ENCODE measurements at places on chromosomes 11 and 22.

GRCh38 chr11:113245216-113245615, 69.2 kb upstream of the TTC12 start:
- no peak for DNase-seq

DNA sequence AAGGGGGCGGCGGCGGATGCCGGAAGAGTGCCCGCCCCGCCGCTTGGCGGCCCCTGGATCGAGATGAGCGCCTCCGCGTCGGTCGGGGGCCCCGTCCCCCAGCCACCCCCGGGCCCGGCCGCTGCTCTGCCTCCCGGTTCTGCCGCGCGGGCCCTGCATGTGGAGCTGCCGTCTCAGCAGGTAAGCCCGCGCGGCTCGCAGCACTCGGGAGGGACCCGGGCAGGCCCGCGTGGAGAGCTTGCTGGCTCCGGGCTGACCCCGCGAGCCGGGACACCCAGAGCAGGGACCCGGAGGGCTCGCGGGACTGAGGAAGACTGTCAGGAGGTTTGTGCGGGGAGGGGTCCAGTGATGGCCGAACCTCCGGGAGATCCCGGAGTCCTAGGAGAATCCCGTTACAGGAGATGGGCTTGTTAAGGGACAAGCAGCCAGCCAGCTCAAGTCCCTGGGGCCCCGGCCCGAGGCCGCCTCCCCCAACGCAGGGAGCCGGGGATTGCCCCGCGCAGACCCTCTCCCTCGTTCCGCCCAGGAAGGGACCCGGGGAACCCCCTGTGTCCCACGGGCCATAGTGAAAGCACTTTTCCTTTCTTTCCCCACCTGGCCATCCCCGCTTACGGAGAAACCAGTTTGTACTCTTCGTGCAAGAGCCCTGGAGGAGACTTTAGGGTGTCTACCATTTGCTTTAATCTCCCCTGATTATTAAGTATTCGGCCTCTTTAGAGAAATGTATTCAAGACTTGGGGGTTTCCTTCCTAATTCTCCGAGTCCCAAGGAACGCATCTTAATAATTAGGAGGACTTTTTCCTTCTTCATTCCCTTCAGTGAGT, 547 bp downstream of the UVRAG start:
- peak; percentile 27 for DNase-seq

GRCh38 chr22:32340411-32340810, 17.3 kb upstream of the RFPL3 start:
- no peak for DNase-seq

DNA sequence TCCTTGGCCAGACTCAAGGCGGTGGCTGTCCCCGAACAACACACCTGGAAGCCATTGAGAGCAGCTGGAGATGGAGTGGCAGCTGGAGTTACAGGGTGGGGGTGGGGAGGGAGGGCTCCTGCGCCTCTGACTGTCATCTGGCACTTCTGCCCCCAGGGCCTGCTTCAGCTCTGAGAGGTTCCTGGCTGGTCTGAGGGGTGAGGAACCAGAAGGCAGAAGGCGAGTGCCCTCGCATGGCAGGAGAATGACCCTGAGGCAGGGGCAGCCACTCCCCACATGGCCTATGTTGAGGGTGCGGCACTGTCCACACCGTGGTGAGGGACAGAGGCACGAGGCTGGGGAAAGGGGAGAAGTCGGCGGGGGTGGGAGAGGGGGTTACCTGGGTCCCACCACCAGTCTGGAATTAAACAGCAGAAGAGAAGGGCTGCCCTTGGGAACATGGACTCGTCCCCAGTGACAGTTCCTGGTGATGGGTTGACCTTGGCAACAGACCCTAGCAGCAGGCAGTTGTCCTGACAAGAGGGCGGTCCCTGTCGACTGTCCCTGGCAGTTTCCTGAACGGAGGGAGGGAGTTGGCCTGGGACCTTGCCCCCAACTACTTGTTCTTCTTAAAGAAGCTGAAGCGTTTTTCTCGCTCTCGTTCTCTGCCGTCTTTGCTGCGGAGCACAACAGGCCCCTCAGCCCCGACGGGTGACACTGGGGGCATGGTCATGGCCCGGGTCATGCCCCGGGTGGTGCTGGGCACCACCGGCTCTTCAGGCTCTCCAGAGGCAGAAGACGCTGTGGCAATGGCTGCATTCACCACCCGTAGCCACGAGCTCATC, 7.8 kb upstream of the RBM4B start:
- no peak for DNase-seq

- no peak for DNase-seq
These were observed 19.5 kb downstream of the TSKU start for GRCh38 chr11:76802621-76803020.

GRCh38 chr11:94858012-94858705, 90.0 kb downstream of the AMOTL1 start:
- no peak for DNase-seq

DNA sequence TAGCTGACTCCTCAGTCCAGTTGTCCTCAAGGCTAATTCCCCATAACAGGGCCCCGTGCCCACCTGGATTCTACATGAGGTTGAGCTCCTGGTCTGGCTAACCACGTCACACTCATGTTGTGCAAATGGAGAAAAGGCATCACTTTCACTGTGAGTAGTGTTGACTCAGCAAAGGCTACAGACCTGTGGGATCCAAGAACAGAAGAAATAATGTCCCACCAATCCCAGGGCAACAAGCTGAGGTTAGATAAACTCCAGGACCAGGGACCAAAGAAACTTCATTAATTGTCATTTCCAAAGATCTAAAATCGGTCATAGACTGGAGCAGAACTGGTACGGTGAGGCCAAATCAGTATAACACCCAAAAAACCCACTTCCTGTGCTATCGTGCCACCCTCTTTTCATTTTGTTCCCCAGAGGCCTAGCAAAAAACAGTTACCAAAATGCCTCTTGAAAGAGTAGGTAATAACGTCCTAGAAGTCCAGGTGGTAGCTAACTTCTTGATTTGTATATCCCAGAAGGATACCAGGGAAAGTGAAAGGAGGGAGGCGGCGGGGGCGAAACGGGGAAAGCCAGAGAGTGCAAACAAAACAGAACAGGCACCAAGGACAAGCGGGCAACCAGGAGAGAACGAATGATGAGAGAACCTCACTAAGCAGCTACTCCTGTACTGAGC, 1.4 kb downstream of the PCSK7 start:
- no peak for DNase-seq

DNA sequence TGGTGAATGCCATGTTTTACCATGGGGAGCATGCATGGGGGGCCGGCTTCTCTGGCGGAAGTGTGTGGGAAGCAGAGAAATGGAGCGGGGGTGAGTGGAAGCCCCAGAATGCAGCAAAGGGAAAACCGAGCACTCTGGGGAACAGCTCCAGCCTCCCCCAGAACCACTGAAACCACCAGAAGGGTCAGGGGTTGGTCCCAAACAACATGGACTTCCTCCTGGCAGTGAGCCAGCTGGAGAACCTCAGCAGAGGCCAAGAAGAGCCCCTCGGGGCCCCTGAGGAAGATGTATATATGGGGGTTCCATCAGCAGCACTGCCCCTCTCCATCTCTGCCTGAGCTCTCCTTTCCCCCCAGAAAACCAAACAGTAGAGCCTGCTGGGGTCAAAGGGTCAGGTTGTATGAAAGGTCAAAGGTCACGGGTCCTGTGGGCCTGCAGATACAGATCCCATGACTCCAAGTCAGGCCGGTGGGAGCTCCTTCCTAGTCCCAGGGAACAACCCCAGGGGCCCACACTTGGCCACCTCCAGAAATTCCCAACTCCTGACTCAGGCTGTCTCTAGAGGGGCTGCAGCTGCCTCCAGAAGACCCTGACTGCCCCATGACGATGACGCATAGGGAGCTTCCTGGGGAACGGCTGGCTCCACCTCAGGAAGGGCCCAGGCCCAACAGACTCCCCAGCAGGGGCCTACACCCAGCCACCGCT, 48.5 kb upstream of the TIMP3 start:
- DNase-seq, result peak; percentile 41

GRCh38 chr11:110566577-110566976, 136.8 kb downstream of the FDX1 start:
- DNase-seq, result no peak

DNA sequence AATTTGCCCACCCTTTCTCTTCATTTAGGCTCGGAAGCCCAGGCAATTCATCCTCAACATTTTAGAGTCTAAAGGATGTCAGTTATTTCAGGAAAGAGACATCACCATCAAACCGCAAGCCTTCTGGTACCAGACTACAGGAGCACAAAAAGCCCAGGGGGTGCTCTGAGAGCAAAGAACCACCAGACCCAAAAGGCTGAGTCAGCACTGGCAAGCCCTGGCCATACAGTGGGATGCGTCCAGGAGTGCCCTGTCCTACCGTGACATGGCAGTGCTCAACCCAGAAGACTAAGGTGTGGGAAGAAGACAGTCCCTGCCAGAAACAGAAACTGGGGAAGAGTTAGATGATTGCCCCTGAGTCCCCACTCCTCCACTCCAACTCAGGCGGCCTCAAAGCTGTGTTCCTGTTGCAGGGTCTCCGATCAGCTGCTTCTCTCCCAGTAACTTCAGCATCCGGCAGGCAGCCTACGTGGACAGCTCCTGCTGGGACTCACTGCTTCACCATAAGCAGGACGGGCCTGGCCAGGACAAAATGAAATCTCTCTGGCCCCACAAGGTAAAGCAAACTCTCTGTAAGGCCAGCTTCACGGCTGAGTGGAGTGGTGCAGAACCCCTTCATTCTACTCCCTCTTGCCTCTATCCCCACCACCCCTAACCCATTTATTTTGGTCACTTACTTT, 1.5 kb downstream of the PANX3 start:
- no peak for DNase-seq

Measured in fibroblast of the aortic adventitia (primary cell).